CD4-positive, alpha-beta memory T cell (primary cell): ENCODE measurements at places on chromosomes 13 and 19.

- DNase-seq = no peak
Observed at GRCh38 chr13:74068471-74068870, 65.7 kb downstream of the KLF12 start.

- no peak for DNase-seq
Observed at GRCh38 chr13:47397739-47398138, 500.9 kb upstream of the HTR2A start.

DNA sequence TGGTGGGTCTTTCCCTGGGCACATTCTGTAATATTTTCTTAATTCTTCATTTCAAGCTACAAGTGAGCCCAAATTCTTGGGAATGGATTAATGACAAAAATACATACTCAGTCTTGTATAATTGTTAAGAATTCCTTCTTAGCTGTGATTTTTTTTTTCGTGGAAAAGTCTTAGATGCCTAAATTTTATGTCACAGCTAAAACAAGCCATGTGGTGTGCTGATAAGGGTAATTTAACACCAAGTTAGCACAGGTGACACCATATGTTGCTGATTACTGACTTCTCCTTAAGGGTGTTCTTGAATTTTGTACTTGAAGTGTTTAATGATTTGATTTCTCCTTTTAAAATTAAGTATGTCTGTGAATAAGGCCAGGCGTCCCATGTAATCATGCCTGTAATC, 29.3 kb downstream of the WDFY2 start:
- no peak for DNase-seq

GRCh38 chr19:30064348-30064699, 122.3 kb downstream of the URI1 start:
- no peak for DNase-seq

- no peak for DNase-seq
Observed at GRCh38 chr19:40392894-40393517, 3.0 kb upstream of the HIPK4 start.

DNA sequence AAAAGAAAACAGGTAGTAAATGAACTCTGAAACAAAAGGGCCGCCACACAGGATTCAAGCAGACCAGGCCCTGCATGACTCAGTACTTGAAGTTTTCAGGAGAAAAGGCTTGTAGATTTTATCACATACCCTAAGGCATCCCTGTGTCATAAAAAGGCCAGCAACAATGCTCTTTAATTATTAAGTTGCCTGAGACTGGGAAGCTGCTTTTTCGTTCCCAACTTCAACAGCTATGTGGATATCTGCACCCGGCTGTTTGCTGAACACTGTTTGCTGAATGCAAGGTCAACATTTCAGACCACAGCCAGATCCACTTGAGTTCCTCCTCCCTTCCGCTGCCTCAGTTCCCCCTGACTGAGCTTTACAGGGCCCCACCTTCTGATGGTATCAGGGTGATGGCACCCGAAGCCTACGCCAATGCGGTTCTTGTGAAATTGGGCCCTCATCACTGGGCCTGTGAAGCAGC, 6.1 kb upstream of the ECH1 start:
- DNase-seq = no peak

DNA sequence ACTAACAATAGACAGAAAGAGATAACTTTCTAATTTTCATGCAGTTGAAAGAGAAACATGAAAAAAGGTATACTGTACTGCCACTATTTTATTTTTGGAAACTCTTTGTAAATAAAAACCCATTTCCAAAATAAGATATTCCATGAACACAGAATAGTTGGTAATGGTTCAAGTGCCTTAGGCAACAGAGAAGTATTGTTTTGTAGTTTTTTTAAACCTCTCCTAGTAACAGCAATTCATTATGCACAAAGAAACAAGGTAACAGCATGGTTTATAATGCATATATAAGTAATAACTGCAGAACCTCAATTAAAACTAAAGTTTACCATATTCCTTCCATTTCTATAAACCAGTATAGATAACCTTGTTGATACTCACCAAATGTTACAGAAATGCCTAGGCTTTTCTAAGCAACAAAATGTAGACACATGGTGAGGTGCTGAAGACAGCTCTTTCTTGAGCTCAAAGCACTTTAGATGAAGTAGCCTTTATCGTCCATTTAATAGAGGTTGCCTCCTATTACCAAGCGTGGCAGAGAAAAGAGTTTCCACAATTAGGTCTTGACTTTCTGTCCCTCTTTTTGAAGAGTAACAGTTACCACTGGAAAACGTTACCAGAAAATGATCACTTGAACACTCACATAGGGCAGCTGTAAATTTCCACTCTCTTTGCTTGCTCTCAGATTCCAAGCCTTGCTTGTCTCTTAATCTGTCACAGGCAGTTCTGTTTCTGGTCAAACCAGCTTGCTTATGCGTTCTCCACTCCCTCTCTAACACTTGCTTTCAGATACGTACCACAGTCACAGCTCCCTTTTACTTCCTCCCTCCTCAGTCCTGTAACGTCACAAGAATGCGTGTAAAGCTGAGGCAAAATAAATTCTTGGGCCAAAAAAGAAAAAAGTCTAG, 42.9 kb downstream of the CAB39L start:
- DNase-seq = no peak

- DNase-seq = no peak
Observed at GRCh38 chr13:114047358-114047881, 73.5 kb upstream of the C13orf46 start.

- peak; percentile 61 for DNase-seq
Observed at GRCh38 chr19:39110263-39110967, 15.2 kb upstream of the PAK4 start.

DNA sequence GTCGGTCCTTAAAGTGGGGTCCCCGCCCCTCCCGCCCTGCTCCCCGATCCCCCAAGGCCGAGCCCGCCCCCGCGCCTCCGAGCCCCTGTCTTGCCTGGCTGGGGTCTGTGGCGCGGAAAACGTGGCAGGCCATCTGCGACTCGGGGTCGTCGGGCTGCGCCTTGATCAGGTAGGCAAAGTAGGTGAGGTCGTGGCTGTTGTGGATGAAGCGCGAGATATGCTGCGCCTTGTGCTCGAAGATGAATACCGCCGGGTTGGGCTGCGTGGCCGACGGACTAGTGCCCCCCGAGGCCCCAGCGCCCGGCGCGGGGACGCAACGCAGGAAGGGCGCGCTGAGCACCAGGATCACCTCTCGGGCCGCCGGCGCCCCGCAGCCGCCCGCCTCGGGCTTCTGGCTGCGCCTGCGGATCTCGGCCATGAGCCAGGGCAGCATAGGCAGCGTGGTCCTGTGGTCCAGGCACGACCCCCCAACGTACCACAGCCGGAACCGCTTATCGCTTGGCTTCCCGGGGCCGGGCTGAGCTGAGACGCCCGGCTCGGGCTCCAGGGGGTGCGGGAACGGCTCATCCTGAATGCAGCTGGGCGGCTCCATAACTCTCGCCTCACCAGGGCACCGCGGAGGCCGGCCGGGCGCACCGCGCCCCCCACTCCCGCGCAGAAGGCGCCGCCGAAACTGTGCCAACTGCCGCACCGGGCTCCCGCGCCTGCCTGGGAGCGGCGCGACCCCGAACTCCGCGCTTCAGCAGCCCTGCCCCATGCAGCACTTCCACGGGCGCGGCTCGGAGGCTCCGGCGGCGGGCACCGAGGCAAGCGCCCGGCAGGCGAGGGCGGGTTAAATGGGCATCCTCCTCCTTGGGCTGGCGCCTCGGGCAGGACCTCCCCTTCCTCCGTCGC, 546 bp downstream of the TBC1D4 start:
- DNase-seq = peak; percentile 12

GRCh38 chr13:67123165-67123564, 107.0 kb downstream of the PCDH9 start:
- no peak for DNase-seq

GRCh38 chr19:53076984-53077383, 26.2 kb downstream of the ZNF160 start:
- DNase-seq = no peak

DNA sequence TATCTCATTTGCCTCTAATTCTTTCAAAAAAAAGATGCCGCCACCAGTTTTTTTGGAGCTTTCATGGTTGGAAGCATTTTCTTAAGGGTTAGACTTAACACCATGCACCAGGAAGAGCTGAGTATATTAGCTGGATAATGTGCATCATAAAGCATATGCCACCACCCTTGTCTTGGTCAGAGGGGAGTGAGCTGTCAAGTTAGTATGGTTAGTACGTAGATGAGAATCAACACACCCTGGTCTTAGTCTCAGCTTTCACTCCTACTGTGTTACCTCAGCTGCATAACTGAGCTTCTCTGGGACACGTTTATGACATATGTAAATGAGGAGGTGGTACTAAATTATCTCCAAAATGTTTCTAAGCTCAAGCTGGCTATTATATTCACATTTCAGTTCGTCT, 415.6 kb downstream of the DCT start:
- DNase-seq = no peak

DNA sequence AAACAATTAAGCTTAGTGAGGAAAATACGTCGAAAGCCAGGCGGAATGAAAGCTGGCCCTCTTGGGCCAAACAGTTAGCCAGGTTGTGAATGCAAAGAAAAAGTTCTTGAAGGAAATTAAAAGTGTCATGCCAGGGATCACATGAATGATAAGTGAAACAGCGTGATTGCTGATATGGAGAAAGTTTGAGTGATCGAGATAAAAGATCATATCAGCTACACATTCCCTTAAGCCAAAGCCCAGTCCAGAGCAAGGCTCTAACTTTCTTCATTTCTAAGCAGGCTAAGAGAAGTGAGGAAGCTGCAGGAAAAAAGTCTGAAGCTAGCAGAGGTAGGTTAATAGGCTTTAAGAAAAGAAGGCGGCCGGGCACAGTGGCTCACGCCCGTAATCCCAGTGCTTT, 254.0 kb downstream of the EFNB2 start:
- DNase-seq = no peak

- no peak for DNase-seq
Observed at GRCh38 chr13:50686551-50686950, 156.9 kb downstream of the DLEU7 start.

- no peak for DNase-seq
Observed at GRCh38 chr13:110168999-110169933, 137.7 kb downstream of the COL4A1 start.

- peak; percentile 58 for DNase-seq
Observed at GRCh38 chr13:25973576-25973975, 78.2 kb downstream of the SHISA2 start.

DNA sequence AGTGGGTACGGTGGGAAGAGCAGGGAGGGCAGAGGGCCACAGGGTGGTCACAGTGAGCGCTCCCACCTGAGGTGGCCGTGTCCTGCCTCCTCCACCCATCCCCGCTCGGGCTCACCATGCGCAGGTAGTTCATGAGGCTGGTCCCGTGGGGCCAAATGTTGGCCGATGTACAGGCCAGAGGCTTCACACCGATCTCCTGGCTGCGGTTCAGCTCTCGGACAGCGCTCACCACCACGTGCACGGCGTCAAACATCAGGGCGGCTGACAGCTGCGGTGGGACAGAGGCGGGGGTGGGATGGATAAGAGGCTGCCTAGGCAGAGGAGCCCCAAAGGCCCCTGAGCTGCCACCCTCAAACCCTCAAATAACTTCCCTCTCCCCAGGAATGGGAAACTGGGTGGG, 15.8 kb downstream of the GRIK5 start:
- no peak for DNase-seq

GRCh38 chr19:58559275-58560006, 1.0 kb upstream of the UBE2M start:
- DNase-seq = peak; percentile 29

DNA sequence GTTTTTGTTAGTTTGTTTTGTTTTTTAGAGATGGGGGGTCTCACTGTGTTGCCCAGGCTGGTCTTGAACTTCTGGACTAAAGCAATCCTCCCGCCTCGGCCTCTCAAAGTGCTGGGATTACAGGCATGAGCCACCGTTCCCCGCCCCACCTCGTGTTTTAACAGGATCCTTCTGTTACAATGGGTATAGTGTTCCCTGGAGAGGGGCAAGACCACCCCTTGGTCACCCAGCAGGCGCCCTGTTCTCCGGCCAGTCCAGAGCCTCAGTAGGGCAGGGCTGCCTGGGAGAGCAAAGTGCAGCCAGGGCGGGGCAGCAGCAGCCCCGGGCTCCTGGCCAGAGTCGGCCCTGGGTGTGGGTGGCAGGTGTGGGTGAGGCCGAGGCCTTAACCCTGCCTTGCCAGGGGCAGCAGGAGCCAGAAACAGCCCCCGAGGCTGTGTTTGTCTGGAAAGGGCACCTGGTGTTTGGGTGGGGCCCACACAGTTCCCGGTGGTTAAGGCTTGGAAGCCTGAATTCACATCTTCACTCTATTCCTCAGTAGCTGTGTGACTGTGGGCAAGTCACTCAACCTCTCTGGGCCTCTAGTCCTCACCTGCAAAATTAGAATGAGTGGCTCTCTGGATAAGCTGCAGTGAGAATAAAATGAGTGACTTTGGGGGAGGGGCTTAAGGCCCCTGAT, 7.2 kb downstream of the VASP start:
- DNase-seq = no peak

DNA sequence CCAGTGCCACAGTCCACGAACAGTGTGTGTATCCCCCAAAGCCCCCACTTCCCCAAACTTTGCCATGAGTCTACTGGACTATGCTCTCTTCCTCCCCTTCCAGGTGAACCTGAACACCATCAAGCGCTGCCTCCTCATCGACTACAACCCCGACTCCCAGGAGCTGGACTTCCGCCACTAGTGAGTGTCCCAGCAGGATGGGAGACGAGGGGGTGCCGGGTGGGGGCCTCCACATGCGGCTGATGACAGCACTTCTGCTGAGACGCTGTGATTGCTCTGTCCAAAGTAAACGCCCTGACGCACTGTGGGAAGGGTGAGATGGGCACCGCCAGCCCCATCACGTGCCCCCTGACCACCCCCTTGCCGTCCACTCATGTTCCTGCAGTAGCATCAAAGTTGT, 2.0 kb upstream of the P2RY11 start:
- DNase-seq = no peak

DNA sequence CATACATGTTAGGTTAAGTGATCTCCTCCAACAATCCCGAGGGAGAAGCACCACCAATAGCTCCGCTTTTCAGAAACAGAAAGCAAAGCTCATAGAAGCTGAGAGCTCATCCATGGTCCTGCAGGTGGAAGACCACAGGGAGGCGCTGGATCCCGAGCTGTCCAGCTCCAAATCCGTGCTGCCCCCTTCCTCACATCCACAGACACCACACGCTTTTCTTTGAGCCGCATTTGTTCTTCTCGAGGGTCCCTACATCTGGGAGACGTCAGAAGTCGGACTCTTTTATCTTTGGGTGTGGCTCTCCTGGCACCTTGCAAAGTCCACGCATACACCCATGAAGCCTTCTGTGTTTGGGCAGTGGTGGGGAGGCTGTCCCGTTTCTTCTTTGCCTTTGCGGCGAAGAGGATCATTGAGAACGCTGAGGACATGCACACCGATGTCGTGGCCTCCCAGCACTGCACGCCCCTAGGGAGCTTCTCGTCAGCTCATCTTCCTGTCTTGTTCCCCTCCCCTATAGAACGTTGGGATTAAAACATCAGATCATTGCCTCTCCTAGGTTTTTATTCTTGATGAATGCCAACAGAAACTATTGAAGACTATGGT, 184.8 kb downstream of the TEX29 start:
- DNase-seq = no peak

DNA sequence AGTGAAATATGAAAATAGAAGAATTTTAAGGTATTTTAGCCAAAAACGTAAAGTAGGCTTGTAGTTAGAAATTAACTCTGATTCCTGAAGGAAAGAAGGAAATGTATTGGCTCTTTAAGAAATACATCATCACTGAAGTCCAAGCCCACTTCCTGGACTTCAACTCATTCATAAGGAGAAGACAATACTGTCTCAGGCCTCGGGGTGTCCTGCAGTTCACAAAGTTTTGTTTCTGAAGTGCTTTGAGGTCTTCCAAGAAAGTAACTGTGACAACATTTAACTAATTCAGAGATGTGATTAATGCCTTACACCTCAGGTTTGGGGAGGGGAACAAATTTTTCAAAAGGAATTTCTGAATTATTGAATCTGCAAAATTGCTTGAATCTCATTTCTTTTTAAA, 65.8 kb upstream of the STARD13 start:
- DNase-seq = no peak

GRCh38 chr19:4518345-4519171, at the start of gene PLIN4:
PLIN4 (minus strand) TSS chr19:4518486; CDS start chr19:4518272, 214 bp downstream.
- no peak for DNase-seq
